NCI-H1694 (cell line): ENCODE measurements at places on chromosomes 3 and 15.

DNA sequence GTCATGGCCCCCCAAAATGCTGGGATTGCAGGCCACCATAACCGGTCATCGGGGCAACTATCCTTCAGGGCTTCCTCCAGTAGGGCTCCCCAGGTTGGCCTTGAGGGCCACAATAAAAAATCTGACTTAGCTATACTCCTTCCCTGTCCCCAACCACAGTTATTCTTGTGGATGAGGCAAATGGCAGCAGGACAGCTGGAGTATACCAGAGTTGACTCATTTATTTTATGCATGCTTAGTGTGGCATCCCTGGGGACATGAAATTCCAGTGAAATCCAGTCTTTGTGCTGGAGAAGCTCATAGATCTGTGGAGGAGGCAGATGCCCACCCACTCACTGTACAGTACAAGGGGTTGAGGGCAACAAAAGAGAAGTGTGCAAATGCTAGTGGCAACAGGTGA lies 109.5 kb downstream of the RORA start:
- DNase-seq: no peak

- no peak for DNase-seq
Measured at GRCh38 chr15:59678620-59679019, 10.5 kb downstream of the BNIP2 start.

DNA sequence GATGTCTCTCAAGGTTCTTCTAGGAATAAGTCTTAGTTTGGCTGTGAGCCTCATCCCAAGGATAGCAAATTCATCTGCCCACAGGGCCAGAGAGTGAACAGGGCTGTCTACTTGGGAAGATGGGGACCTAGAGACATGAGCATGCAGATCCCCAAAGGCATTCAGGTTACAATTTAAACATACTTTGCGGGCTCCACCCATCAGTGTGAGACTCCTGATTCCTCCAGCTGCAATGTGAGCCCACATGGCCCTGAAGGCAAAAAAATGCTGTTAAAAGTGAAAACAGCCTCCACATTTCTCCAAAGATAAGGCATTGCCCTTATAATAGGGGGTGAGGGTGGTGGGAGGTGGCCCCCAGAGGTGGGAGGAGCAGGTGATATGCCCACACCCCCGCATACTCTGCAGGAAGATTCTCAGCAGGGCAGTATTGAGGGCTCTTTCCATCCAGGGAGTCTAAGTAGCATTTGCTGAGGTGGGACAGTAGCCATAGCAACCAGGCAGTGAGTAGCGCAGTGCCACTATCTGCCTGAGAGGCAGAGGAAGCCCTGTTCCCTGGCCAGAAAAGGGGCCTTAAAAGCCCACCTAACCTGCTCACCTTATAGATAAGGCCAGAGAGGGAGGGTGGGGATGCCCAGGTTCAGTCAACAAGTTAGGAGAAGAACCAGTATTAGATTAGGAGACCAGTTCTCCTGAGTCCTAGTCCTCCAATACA lies 31.2 kb downstream of the TGM4 start:
- DNase-seq: no peak

GRCh38 chr3:164806188-164806587 lies 272.1 kb downstream of the SI start:
- DNase-seq: no peak

GRCh38 chr3:65497236-65497635 lies 541.5 kb downstream of the MAGI1 start:
- DNase-seq: no peak

- no peak for DNase-seq
Measured at GRCh38 chr3:147210676-147211075, 195.7 kb downstream of the ZIC4 start.
